ENCODE measurements at places on chromosomes 4 and X. TPM values are rescaled to one million over a fixed set of nuclear protein-coding genes. Genes with fewer than 3 reads are reported as not detected.

The MAGED4 gene
- total RNA-seq, result 0.53 TPM

The ASMT gene
- 37.5 TPM for total RNA-seq

The JAKMIP1 gene
- not detected for total RNA-seq

DNA sequence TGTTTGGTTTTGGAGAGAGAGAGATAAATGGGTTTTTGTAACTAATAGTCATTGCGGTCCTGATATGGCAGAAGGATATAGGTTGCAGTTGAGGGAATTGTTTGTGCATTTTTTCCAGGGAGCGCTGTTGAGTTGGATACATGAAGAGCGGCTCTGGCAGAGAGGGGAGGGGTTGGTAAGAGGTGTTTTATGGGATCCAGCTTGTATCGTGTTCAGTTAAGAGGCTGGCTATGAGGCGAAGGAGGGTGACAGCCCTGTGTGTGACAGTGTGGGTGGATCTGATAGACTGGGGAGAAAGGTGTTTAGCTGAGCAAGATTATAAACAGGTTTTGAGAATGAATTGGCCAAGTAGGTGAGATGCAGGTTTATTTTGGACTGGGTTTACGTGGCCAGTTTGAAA is 1.5 kb downstream of the SPANXN4 start:
- no peak for DNase-seq
- H3K27me3 ChIP-seq, result no peaks in the 10 kb centered on the region
- H3K36me3 ChIP-seq, result no peaks in the 10 kb centered on the region
- no peak overlapping the region for H3K4me3 ChIP-seq
- H3K27ac ChIP-seq, result no peak overlapping the region
- H3K4me1 ChIP-seq, result no peaks in the 10 kb centered on the region

GRCh38 chr4:163895378-163896005 is 401.0 kb downstream of the TMA16 start:
- H3K27me3 ChIP-seq, result no peaks in the 10 kb centered on the region
- no peak overlapping the region for H3K27ac ChIP-seq
- no peak overlapping the region for H3K4me3 ChIP-seq

DNA sequence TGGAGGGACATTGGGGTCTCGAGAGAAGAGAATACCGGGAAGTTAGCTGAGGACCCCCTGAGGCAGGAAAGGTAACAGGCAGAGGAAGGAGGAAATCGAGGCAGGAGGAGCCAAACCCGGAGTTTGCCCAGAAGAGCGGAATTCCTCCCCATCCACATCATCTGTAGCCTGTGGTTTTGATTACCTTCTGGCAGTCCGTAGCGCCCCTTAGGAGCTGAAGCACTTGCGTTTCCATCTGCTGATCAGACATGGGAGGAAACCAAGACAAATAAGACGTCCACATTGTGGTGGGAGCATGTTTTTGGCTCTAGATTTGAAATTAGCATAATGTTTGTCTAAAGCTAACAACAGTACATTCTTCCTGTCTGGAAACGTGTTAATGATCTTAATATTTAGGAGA is 26.8 kb upstream of the HMX1 start:
- peaks cover 8% of the 10 kb centered on the region for H3K27me3 ChIP-seq
- no peak overlapping the region for H3K27ac ChIP-seq
- no peak overlapping the region for H3K4me3 ChIP-seq
- DNase-seq, result no peak

GRCh38 chrX:65572971-65573370 is 38.4 kb upstream of the LAS1L start:
- no peak for DNase-seq
- H3K4me3 ChIP-seq, result no peak overlapping the region
- H3K27me3 ChIP-seq, result peaks cover 3% of the 10 kb centered on the region
- no peaks in the 10 kb centered on the region for H3K36me3 ChIP-seq
- no peaks in the 10 kb centered on the region for H3K4me1 ChIP-seq

DNA sequence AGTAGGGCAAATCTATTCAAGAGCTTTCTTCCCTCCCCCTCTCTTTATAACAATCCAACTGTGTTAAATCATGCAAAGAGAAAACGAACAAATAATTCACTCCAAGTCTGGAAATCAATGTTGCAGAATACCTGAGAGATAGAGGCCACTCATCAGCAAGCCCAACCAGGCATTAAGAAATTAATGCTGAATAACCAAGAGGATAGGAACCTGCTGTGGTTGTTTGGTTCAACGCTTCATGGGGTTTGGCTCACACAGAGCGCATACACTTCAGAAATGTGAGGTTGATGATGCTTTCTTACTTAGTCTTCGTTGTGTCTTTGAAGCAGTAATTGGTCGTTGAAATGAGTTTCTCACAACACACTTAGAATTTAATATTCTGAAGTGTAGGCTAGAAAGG is 1540.0 kb upstream of the PABPC4L start:
- no peak overlapping the region for H3K4me3 ChIP-seq
- no peak for DNase-seq
- no peaks in the 10 kb centered on the region for H3K4me1 ChIP-seq
- no peaks in the 10 kb centered on the region for H3K36me3 ChIP-seq
- H3K27me3 ChIP-seq, result no peaks in the 10 kb centered on the region
- H3K27ac ChIP-seq, result no peak overlapping the region

DNA sequence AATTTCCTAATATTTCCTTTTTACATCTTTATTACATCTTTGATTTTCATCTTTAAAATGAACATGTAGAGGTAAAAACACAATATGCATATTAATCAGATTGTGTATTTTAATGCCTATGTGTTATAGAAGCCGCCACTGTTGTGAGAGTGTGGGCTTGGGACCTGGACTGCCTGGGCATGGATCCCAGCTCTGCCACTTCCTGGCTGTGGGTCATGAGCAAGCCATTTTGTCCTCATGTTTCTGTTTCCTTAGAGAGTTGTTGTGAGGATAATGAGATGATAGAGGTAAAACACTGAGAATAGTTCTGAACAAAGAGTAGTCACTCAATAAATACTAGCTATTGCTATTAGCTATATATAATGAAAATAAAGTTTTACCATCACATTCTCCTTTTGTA is 38.4 kb upstream of the SCOC start:
- no peaks in the 10 kb centered on the region for H3K27me3 ChIP-seq
- H3K4me3 ChIP-seq, result no peak overlapping the region
- no peak for DNase-seq

DNA sequence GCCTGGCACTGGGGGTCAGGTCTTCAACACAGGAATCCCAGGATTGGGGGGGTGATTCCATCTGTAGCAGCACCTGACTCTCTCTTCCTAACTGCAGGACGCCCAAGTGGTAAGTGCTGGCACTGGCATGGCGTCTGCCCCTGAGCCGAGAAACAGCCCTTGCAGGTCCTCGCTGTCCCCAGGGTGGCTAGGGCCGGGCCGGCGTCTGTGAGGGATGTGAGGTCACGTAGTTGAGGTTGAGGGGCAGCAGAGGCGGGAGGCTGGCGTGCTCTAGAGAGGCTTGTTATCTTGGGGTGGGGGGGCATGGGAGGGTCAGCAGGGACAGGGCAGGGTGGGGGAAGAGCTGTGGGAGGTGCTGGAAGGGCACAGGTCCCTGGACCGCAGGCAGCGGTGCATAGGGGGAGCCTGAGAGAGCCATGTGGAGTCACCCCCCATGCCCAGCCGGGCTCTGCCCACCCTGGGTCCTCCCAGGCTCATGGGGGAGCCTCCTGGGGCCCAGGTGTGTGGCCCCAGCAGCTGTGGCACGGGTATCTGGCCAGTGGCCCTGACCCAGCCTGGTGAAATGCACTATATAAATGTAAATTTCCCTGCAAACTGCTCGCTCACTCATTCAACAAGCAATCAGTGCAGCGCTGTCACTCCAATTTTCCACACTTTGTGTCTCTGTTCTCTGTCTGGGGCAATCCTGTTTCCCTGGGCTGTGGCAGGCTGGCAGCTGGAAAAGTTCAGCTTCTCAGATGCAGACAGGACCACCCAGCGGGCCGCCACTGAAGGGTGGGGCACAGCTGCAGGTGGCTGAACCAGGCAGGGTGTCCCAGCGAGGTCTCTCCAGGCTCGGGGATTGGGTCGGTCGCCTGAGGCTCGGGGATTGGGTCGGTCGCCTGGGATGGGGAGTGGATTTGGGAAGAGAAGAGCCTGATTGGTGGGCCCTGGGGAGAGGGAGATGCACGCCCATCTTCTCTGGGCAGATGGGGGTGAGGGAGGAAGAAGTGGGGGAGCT is 102.2 kb upstream of the NKX1-1 start:
- no peak overlapping the region for H3K27ac ChIP-seq
- H3K4me3 ChIP-seq, result no peak overlapping the region
- no peak for DNase-seq
- no peaks in the 10 kb centered on the region for H3K36me3 ChIP-seq
- peaks cover 10% of the 10 kb centered on the region for H3K27me3 ChIP-seq
- H3K4me1 ChIP-seq, result no peaks in the 10 kb centered on the region

DNA sequence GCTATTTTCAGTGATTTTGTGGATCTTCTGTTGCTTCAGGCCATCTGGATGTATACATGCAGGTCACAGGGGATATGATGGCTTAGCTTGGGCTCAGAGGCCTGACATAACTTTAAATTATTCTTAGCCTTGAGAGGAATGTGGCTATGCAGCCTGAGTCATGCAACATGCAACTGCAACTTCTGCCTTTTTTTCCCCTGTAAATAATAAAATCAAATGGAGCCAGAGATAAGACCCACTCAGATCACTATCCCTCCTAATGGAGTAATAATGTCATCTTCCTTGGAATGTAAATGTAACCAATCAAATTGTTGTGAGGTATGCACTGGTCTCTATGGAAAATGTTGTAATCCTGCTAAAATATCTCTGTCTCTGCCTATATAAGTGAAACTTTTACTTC is 54.9 kb downstream of the MAGEB17 start:
- no peak overlapping the region for H3K4me3 ChIP-seq
- H3K4me1 ChIP-seq, result no peaks in the 10 kb centered on the region
- no peaks in the 10 kb centered on the region for H3K27me3 ChIP-seq
- no peaks in the 10 kb centered on the region for H3K36me3 ChIP-seq

DNA sequence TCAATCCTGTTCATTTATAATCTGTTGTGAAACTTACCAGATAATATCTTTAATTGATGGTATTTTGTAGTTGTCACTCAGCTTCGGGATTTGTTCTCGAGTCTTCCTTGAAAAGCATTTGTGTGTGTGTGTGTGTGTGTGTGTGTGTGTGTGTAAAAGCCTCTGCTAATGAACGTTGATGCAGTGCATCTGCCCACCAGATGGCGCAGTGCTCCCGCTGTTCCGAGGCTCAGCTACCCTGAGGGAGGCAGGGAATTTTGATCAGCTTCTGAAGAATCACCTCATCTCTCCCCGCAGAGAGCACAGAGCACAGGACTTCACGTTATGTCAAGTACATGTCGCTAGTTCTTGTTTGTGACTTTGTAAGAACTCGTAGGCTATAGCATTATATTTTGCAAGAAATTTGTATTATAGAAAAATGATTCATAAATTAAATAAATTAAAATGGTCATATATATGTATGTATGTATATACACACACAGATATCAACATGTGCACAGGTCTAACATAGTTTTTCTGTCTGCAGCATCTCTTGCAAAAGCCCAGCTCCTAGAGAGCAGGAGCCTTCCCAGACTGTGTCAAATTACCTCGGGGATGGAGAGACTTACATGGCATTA is 316.7 kb upstream of the IGFBP7 start:
- no peak for DNase-seq
- H3K36me3 ChIP-seq, result no peaks in the 10 kb centered on the region
- H3K4me3 ChIP-seq, result no peak overlapping the region
- H3K27me3 ChIP-seq, result no peaks in the 10 kb centered on the region

GRCh38 chr4:48725414-48725813 is 54.7 kb downstream of the FRYL start:
- no peak overlapping the region for H3K27ac ChIP-seq
- DNase-seq, result no peak
- H3K4me3 ChIP-seq, result peak overlapping the region; percentile 8
- H3K4me1 ChIP-seq, result peaks cover 4% of the 10 kb centered on the region
- no peaks in the 10 kb centered on the region for H3K27me3 ChIP-seq

- no peaks in the 10 kb centered on the region for H3K27me3 ChIP-seq
- no peaks in the 10 kb centered on the region for H3K36me3 ChIP-seq
- H3K27ac ChIP-seq, result no peak overlapping the region
- H3K4me3 ChIP-seq, result no peak overlapping the region
- DNase-seq, result no peak
Observed at GRCh38 chr4:133996431-133997121, 205.0 kb downstream of the PABPC4L start.

GRCh38 chrX:104310090-104310489 is 55.4 kb upstream of the ESX1 start:
- H3K27me3 ChIP-seq, result no peaks in the 10 kb centered on the region
- no peak overlapping the region for H3K27ac ChIP-seq
- no peak for DNase-seq

Measured in ascending aorta (tissue), 2 donors.